Stromal cell of bone marrow (primary cell): ENCODE measurements at places on chromosomes 5 and 9.

DNA sequence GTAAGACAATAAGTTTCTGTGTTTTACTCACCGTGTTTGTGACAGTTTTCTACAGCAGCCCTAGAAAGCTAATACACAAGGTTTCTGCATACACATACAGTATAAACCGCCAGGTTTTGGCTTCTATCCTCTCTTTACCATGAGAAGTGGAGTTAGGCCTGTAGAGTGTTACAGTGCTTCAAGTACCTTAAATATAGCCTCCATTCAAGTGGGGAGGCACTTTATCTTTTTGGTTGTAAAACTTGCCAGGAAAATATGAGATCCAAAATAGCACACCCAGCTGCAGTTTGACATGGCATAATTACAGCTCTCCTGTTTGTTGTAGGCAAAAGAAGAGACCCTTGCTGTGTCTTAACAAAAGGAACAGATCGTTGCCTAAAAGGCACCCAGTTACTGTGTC, 90.3 kb upstream of the PTPN3 start:
- DNase-seq, result no peak

DNA sequence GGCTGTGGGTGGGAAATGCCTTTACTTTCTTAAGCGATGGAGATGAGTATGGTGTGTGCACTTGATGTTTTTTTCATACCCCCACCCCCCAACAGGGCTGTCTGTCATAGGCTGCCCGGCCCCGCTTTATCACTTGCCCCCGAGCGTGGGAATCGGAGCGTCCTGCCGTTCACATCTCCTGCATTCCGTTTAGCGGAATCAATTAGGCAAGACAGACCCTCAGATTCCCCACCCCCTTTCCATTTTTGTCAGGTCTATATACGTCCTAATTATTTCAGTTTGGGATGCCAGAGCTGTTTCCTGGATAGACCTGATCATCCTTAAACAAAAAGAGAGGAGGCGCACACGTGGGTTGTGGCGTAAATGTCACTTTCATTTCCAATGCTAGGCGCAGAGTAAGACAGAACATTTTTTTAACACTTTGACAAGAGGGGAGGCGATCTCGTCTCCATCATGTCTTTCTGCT, 217.2 kb downstream of the MEF2C start:
- no peak for DNase-seq

DNA sequence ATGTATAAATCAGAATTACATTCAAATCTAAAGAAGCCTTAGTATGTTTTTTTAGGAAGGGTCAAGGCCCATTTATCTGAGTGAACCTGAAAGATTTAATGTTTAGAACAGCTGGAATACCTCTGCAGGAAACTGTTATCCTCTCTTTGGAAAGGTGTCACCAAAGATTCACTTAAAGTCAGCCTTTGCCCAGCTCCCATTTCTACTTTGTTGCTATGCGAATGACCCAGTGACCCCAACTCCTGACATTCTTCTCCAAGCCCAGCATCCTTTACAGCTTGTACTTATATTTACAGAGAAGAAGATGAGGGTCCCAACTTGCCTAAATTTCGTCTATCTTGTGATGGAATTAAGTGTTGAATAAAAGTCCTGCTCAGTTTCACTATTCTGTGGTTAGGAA, 1198.6 kb downstream of the CDH12 start:
- no peak for DNase-seq

- no peak for DNase-seq
Observed at GRCh38 chr5:59169081-59169767, 586.3 kb downstream of the RAB3C start.

DNA sequence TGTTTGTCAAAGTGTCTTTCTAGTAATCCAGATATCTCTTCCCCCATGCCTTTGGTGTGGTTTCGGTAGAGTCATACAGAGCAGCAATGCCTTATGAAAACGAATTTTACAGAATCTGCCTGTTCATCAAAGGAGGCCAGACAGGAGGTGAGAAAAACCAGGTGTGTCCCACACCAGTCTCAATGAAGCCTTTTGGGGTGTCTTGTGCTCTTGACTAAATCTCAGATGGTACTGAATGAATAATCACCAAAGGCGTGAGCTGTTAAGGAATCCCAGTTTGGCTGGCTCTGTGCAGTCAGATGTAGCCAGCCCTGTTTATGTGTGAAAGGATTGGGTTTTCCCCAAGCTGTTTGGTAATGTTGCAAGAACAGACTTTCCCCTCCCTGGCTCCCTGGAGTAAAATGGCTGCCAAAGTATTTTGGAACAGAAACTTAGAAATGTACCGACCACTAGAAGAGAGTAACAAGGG, 70.8 kb upstream of the CDKN2B start:
- peak; percentile 77 for DNase-seq

GRCh38 chr5:40224421-40224820, 455.3 kb upstream of the PTGER4 start:
- DNase-seq, result peak; percentile 46

DNA sequence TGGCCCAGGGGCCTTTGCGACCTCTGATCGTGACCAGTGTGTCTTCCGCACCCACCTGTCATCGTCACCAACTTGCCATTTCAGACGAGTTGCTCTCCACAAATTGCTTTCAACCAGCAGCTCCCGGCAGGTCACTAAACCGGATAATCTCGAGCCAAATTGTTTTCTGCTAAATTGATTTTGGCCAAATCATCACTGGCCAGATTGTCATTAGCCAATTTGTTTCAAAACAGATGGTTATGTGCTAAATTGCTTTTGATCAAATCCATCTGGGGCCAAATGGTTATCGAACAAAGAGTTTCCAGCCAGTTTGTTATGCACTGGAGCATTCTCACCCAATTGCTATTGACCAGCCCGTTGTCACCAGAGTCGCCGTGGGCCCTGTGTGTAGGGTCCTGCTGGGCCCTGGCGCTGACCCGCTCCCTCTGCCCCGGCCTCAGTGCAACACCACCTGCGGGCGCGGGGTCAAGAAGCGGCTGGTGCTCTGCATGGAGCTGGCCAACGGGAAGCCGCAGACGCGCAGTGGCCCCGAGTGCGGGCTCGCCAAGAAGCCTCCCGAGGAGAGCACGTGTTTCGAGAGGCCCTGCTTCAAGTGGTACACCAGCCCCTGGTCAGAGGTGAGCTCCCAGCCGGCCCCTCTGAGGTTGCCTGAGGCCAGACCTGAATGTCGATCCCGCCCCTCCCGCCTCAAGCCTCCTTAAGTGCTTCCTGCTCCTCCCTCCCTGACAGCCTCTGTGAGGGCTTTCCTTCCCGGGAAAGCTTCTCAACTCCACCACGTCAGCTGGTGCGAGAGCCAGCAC, 35.6 kb downstream of the ADAMTSL2 start:
- DNase-seq, result no peak

DNA sequence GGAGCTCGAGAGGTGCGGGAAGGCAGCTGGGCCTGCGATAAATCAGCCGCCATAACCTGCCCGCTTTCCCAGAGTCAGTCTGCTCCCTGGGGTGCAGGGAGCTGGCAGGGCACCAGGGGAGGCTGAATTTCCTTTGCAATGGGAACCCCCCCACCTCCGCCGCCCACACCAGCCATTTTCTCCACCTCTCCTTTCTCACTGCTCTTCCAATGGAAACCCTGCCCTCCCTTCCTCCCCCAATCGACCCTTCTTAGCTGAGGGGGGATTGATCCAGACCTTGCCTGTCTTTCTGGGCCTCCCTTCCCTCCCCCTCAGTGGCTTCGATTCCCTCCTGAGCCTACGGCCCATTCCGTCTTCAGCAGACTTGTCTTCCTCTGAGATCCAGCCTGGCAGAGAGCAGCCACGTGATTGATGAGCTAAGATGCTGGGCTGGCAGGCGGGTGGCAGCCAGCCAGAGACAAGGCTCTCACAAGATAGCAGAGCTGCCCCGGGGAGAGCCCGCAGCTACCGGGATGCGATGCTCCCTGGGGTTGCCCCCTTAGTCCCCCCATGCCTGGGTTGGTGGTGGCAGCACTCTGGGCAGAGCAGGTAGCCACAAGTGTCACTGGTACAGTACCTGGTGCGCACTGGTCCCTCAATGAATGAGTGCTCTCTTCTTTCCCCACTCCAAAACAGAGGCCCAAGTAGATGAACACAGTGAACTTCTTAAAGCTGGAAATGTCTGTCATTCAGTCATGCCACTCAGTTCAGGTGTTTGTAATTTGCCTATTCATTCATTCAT, 53.7 kb upstream of the FABP6 start:
- no peak for DNase-seq
